Cortex of kidney (tissue), 1 donor: ENCODE measurements at places on chromosomes 16 and 17.

DNA sequence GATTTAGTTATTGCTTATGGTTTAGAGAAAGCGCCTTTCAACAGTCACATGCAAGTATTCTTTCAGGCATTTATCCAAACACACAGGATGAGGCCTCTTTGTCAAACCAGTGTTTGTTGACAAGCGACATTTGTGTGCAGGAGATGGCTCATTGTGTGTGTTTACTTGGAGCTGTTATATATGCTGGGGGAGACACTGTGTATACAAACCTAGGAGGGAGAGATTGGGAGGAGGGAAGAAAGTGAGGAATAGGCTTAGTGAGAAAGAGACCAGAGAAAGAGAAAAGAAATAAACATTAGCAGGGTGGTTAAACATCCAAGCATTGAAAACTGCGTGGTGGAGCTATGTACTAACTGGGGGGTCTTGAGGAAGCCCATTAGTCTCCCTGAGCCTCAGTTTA is 437.6 kb downstream of the MAF start:
- DNase-seq: no peak

- DNase-seq: no peak
Measured at GRCh38 chr17:60720763-60721531, 43.3 kb downstream of the BCAS3 start.

- no peak for DNase-seq
Measured at GRCh38 chr17:29764217-29764616, 141.5 kb upstream of the CORO6 start.

DNA sequence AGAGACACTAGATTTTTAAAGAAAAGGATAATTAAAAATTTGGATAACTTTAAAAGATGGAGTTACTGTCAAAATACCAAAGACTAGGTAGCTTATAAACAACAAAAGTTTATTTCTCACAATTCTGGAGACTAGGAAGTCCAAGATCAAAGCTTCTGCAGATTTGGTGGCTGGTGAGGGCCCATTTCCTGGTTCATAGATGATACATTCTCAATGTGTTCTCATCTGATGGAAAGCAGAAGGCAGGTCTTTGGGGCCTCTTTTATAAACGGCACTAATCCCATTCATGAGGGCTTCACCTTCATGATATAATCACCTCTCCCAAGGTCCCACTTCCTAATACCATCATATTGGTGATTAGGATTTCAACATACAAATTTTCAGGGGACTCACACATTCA is 33.7 kb downstream of the NLK start:
- DNase-seq: no peak

- no peak for DNase-seq
Measured at GRCh38 chr16:3651461-3652372, 2.8 kb upstream of the DNASE1 start.

- no peak for DNase-seq
Measured at GRCh38 chr17:74975943-74976342, 3.4 kb upstream of the HID1 start.

- no peak for DNase-seq
Measured at GRCh38 chr17:11643851-11644250, 45.6 kb downstream of the DNAH9 start.

GRCh38 chr16:35931722-35932121 is 2472.3 kb downstream of the TP53TG3F start:
- DNase-seq: no peak

- DNase-seq: no peak
Measured at GRCh38 chr17:4449736-4450135, 16.0 kb downstream of the SPNS3 start.

- no peak for DNase-seq
Measured at GRCh38 chr16:56910654-56911539, 21.0 kb upstream of the HERPUD1 start.

GRCh38 chr16:30846649-30847402 is 47.1 kb downstream of the BCL7C start:
- no peak for DNase-seq

DNA sequence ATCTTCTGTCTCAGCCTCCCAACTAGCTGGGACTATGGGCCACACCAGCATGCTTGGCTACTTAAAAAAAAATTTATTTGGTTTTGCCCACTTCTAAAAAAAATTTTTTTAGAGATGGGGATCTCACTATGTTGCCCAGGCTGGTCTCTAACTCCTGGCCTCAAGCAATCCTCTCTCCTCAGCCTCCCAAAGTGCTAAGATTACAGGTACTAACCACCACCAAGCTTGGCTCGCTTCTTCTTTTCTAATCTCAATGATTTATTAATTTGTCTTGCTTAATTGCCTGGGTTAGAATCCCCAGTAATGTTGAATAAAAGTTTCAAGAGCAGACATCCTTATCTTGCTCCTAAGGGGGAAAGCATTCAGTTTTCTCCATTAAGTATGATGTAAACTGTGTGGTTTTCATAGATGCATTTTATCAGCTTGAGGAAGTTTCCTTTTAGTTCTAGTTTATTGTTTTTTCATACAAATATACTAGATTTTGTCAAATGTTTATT is 65.8 kb upstream of the NACA2 start:
- no peak for DNase-seq

- DNase-seq: no peak
Measured at GRCh38 chr17:57461082-57461481, 204.8 kb downstream of the MSI2 start.

GRCh38 chr17:15260376-15261257 is 4.5 kb downstream of the PMP22 start:
- DNase-seq: no peak

GRCh38 chr17:59423137-59423724 is 91.8 kb downstream of the YPEL2 start:
- DNase-seq: no peak

- no peak for DNase-seq
Measured at GRCh38 chr17:6179017-6179416, 108.8 kb downstream of the WSCD1 start.

GRCh38 chr17:70030371-70030770 is 44.7 kb upstream of the KCNJ16 start:
- no peak for DNase-seq

DNA sequence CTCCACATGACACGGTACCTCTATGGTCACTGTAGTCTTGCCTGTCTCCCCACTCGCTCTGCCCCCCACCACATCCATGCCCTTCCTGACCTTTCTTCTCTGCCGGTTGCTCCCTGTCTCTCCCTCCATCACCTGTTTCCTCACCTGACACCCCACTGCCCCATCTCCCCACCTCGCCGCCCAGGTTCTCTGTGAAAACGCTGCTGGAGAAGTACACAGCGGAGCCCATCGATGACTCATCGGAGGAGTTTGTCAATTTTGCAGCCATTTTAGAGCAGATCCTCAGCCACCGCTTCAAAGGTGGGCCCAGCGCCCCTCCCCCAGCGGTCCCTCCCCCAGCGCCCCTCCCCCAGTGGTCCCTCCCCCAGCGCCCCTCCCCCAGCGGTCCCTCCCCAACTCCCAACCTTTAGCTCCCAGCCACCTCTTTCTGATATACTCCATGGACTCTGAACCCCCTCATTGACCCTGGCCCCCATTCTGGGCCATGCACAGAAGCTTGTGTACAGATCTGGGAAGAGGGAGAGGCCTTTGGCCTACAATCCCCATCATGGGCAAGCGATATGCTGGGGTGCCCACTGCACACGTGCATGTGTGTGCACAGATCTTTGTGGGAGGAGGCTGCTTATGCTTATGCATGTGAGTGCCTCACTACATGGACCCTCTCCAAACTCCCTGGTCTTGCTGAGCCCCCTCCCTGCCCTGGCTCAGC is 4.1 kb downstream of the RUNDC3A start:
- DNase-seq: no peak

- DNase-seq: no peak
Measured at GRCh38 chr17:82874011-82874835, 34.4 kb upstream of the ZNF750 start.

- DNase-seq: no peak
Measured at GRCh38 chr17:20983359-20983637, 59.5 kb downstream of the USP22 start.

GRCh38 chr17:16442141-16442540 is 26.8 kb downstream of the TRPV2 start:
- no peak for DNase-seq

- no peak for DNase-seq
Measured at GRCh38 chr16:13021996-13022395, 120.6 kb downstream of the SHISA9 start.

DNA sequence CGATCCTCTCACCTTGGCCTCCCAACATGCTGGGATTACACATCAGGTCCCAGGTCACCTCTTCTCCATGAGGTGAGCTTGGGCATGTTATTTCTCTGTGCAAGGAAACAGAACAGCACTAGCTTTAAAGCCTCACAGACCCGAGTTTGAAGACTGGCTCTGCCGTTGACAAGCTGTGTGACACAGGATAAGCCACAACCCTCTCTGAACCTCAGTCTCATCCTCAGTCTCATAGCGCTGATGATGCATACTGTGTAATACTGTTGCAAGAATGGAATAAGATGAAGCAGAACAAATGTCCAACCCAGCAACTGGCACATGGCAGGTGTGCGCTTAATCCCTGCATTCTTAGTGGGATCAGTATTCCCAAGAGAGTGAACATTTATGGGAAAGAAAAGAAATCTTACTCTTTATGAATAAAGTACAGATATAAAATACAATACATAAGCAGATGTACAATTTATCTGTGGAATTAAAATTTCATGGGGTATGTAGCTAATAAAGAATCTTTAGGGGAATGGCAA is 43.5 kb downstream of the ABAT start:
- no peak for DNase-seq

DNA sequence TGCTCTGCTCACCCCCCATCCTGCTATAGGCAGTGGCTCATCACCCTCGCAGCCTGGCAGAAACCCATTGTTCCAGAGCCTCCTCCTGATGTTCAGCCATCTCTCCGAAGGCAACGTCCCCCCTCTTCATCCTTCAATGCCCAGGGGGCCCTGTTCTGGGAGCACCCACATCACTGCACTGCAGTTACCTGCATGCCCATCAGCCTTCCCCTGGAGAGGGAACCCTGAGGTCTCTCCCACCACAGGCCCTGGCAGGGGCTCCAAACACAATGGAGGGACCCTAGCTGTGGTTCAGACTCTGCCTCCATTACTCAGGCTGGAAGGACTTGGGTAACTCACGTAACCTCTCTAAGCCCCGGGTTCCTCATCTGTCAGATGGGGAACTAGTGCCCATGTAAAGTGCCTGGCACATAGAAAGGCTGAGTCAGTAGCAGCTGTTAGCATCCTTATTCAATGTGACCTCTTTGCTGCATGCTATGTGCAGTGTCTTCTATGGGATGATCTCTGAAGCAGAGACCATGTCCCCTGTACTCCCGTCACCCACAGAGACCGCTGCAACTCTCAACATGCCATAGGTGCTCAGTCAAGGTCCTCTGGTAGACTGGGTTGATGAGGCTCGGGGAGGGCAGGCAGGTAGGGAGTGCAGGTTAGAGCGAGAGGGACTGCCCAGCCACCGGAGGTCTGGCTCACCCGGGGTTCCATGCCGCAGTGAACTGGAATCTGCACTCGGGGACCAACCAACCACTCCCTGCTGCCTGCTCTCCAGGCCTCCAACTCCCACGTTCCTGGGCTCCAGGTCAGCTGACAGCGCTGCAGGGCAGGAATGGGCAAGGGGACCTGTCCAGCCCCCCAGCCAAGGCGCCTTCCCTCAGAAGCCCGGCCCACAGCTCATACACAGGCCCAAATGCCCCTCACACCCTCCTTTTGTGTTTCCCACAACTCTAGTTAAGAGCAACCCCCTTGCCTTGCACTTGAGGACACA is 233.2 kb downstream of the ZNF423 start:
- DNase-seq: no peak

- DNase-seq: no peak
Measured at GRCh38 chr17:10022416-10022815, 117.3 kb upstream of the RCVRN start.

DNA sequence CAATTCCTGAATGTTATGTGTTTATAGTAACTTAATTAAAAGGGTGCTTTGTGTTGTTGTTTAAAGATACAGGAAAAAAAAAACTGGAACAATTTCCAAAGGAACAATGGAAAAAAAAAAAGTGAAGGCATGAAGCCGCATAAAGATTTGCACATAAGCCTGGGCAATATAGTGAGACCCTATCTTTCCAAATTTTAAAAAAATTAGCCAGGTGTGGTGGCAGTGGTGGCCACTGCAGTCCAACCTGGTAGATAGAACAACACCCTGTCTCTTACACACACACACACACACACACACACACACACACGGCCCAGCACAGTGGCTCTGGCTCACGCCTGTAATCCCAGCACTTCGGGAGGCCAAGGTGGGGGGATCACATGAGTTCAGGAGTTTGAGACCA is 21.9 kb downstream of the GJC1 start:
- DNase-seq: no peak

DNA sequence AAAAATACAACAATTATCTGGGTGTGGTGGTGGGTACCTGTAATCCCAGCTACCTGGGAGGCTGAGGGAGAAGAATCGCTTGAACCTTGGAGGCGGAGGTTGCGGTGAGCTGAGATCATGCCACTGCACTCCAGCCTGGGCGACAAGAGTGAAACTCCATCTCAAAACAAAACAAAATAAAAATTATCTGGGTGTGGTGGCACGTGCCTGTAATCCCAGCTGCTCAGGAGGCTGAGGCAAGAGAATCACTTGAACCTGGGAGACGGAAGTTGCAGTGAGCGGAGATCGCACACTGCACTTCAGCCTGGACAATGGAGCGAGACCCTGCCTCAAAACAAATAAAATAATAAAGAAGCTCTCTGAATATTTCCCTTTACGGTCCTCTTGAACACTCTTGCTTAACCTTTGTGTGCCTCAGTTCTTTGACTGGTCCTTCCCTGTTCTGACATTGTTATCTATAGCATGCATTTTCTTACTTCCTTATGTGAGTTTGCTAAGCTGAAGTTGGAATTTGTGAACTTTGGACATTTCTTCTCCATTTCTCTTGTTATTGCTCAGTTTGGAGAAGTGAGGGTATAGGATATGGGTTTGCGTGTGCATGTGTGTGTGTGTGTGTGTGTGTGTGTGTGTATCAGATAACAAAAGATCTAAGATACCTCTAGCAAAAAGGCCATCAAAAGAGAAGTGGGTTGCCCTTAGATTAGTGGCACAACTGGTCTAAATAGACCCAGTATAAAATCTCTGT is 29.7 kb upstream of the WSB1 start:
- DNase-seq: no peak

GRCh38 chr17:49472527-49472926 is 22.6 kb upstream of the NGFR start:
- DNase-seq: no peak

- DNase-seq: no peak
Measured at GRCh38 chr17:55571095-55571494, 59.8 kb upstream of the SMIM36 start.

DNA sequence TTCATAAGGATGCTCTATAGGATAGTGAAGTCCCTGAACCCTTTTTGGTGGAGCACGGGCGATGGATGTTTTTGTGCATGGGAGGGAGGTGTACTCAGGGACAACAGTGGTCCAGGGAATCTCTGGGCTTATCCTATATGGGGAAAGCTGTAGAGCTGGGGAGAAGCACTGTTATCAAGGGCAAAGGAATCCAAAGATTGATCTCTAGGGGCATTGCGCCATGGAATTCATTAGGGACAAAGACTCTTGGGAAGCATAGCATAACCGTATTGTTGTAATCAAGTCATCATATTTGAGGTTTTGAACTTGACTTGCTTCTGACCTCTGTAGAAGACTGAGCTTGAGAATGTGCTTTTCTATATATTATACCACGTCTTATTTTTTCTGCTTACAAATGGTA is 172.9 kb upstream of the ZFHX3 start:
- no peak for DNase-seq

- no peak for DNase-seq
Measured at GRCh38 chr17:74466111-74466827, at the start of gene CD300A. Gene CD300A, plus strand, starts transcription at chr17:74466634. Its CDS starts 70 bp downstream, at chr17:74466704.

- no peak for DNase-seq
Measured at GRCh38 chr17:21376081-21376758, at the start of gene KCNJ12. Gene KCNJ12, plus strand, starts transcription at chr17:21376357. Its CDS starts 38,986 bp downstream, at chr17:21415343.

- DNase-seq: no peak
Measured at GRCh38 chr17:28763804-28764266, 20.0 kb downstream of the TRAF4 start.

GRCh38 chr17:69593351-69593715 is 178.8 kb downstream of the MAP2K6 start:
- no peak for DNase-seq
